ENCODE measurements at places on chromosomes 2 and 18.
A peak's percentile ranks its signal among the peaks of the same experiment; 100 is the strongest.

DNA sequence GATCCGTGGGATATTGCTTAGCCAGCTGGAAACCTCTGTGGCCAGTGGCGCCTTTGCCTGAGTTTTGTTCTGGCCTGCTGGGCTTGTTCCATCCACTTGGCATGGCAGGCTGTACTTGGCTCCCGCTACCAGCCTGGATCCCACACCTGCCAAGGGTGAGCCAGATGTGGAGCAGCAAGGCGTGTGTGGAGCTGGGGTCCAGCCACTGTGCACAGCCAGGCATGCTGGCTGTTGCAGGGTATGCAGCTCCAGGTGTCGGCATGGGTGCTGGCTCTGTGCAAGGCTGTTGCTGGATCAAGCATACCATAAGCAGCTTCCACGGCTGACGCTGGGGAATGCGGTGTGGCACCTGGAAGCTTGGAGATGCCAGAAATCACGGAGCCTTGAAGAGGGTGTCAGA is 34.5 kb downstream of the PTPN4 start:
- no peak for DNase-seq

DNA sequence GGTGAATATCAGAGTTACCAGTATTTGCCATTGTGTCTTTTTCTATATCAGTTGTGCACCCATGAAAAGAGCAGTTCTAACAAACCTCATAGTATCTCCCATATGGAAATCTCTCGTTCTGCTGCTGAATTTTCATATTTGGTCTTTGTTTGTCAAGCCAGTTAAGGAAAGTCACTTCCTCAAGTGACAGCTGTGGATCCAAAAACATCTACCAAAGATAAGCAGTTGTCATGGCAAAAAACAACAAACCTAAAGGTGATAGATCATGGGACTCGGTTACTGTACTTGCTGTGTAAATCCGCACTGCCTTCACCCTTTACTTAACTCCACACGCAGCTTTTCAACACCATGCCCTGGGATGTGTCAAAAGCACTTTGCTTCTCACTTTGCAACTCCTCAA is 17.3 kb downstream of the BMP10 start:
- no peak for DNase-seq

DNA sequence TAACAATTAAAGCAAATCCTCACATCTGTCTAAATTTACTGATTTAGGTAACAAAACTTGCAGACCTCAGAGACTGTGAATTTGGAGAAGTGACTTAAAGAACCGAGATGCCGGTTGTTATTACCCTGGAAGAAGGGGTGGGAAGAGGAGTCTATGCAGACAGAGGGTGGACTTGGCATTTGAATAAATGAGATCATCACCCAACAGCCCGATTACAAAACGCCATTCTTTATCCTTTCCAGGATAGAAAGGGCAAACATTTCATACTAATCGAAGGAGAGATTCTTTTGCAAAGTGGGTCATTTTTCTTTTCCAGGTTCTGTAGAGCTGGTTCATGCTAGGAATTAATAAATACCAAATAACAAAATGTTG is 73.1 kb upstream of the TPO start:
- no peak for DNase-seq

GRCh38 chr2:20635675-20636584 is 15.0 kb downstream of the HS1BP3 start:
- peak; percentile 38 for DNase-seq

- no peak for DNase-seq
These were observed 25.2 kb upstream of the ASB1 start for GRCh38 chr2:238401551-238401950.

- DNase-seq: no peak
These were observed 365.3 kb downstream of the SATB2 start for GRCh38 chr2:199092419-199092818.

- DNase-seq: no peak
These were observed 20.3 kb downstream of the KCNG2 start for GRCh38 chr18:79818036-79818435.

GRCh38 chr18:44246001-44246400 is 434.7 kb upstream of the SETBP1 start:
- no peak for DNase-seq

DNA sequence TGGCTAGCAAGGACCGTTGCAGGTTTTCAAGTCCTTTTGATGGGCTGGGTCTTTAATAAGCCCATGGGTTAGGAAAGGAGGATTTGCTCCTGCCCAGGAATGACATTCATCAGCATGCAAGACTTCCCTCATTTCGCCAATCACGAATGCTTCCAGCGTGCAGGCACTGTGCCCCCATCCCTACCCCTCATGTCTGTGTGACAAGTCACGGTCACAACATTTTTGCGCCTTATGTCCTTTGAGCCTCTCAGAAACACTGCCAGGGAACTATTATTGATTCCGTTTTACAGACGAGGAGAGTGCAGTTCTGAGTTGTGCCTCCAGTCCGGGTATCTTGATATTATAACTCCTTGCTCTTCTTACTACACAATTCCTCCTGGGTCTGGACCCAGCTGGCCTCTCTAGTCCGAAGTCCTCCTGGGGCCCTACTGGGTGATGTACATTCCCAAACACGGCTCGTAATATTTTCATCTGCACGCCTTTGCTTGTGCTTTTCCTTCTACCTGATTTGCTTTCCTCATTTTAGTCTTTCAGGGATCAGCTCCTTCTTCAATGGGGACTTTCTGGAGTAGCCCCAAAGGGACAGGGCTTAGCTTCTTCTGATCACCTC is 101.8 kb upstream of the MYCN start:
- DNase-seq: no peak

DNA sequence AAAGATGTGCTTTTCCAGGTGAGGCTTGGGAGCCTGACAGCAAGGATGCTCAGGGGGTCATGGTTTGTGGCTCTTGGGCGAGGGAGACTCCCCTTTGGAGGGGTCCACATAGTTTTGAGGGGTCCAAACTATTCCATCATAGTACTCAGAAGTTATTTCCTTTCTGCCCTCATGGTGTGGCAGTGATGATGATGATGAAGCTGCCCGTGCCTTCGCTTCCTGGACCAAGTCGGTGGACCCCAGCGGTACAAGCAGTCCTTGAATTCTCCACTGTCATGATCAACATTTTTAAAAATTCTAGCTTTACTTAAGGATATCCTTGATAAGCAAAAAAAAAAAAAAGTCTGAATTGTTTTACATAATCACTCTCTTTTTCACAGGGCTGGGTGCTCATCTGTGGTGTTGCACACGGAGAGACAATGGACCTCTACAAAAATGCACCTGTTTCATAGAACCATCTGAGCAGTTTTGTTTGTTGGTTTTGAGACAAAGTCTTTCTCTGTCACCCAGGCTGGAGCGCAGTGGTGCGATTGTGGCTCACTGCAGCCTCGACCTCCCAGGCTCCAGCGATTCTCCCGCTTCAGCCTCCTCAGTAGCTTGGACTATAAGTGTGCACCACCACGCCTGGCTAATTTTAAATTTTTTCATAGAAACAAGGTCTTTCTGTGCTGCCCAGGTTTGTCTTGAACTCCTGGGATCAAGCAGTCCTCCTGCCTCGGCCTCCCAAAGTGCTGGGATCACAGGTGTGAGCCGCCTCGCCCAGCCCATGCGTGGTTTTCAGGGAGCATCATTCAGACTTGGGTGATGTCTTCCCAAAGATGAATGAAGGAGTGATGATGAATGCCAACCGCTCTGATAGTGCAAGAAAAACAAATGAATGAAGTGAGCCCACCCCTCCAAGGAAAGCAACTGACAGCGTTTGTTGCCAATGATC is 271.4 kb upstream of the HDAC4 start:
- no peak for DNase-seq

GRCh38 chr2:53843595-53843994 is 16.2 kb downstream of the GPR75 start:
- no peak for DNase-seq

- DNase-seq: no peak
These were observed 117.6 kb downstream of the TPGS2 start for GRCh38 chr18:36711014-36711725.

- no peak for DNase-seq
These were observed 329.7 kb upstream of the ZEB2 start for GRCh38 chr2:144849612-144850011.

DNA sequence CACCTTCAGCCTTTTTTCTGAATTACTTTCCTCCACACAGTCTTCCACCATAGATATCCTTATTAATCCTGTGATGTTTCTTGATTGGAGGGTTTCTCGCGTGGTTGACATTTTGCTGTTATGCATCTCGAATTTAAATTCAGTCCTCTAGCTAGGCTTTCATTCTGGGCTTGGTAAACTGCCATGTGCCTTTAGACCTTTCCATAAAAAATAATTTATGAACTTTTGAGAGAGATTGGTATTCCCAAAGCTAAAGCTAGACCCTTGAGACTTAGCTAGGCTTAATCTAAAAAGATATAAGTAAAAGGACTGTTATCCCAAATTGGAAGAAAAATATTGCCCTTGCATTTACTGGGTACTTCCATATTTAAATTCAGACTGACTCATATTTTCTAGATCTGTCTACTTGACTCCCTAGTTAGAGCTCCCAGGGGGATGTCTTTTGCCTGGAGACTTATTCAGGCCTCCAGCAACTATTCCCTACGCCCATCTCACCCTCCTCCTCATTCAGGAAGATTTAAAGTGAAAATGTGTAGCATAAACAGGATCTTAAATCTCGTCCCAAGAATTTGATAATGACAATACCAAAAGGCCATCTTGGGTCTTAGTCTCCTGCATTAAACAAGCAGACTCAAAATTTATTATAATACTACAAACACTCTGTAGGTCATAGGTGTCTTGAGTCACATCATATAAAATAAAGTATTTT is 60.3 kb downstream of the KIAA2012 start:
- DNase-seq: no peak

DNA sequence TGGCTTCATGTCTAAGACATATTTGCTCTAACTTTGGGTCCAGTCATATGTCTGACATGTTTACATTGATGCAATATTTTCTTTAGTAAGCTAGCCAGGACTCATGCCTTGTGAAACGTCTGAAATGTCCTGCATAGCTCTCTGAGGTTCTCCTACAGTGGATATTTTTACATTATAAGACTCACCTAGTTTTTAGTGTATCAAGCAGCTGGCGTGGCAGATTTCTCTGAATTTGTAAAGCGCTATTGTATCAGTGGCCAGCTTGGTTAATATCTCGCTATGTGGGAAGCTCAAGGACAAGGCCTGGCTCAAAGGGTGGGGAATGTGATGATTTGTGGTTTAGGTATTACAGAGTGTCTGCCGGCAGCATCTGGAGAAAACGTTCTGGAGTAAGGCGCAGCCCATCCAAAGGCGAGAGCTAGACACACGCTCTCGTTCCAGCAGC is 164.3 kb downstream of the LTBP1 start:
- no peak for DNase-seq

GRCh38 chr2:22748909-22749308 is 636.1 kb upstream of the KLHL29 start:
- no peak for DNase-seq

DNA sequence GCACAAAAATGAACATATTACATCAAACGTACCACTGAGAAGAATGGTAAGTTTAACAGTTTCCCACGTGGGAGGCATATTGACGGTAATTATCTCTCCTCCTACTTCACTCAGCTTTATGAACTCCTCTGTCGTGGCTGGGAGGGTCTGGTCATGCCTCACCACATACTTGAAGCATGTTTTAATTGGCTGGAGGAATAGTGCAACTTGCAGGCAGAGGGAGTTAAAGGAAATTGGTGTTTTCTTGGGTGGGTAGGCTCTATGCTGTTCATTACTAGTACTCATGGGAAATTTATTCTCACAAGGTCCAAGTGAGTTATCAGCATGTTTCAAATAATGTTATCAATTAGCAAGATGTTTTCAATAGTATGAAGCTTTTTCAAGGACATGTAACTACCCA is 767.0 kb downstream of the PLCL1 start:
- DNase-seq: no peak

DNA sequence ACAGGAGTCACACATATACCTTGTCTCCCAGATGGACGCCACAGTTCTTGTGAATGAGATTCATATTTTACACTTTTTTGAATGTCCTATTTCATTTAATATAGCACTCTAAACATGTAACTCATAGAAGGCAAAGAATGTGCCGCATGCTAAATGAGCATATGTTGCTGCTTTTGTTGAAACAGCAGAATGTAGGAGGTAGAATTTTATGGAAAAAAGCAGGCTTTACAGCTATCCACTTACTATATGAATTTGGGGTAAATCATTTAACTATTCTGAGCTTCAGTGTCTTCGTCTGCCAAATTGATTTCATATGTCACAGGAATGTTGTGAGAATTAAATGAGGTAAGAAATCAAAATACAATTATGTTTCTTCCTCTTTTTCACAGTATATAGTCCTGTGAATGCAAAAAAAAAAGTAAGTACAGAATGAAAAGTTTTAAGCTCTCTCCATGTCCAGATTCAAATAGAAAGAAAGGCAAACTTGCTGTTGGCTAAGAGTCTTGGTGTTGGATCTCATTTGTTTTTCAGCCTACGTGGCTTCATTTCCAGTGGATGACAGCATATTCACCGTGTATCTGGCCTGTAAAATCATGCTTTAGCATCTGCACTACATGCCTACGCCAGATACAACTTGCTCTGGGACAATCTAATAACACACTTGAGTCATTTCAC is 154.7 kb upstream of the CNTNAP5 start:
- no peak for DNase-seq

- DNase-seq: no peak
These were observed 7.9 kb downstream of the PPP3R1 start for GRCh38 chr2:68244456-68244855.

- peak; percentile 6 for DNase-seq
These were observed 888 bp upstream of the TWSG1 start for GRCh38 chr18:9333441-9334328.

GRCh38 chr2:130894326-130894942 is 57.7 kb downstream of the ARHGEF4 start:
- no peak for DNase-seq

DNA sequence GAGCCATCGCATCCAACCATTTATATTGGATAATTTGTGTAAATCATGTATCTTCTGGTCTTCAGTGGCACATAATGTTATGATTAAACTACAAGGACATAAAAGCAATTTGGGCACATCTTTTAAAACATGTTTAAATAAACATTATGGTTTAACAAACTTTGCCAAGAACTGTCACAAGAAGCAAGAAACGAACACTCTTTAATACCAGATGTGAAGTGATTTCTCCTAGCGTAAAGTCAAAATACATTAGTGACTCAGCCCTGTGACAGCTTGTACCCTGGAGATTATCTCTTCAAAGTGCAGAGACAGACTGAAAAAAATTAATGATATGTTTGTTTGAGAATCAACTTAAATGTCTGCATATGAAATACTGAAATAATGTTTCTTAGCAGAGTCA is 39.9 kb downstream of the DSEL start:
- no peak for DNase-seq

GRCh38 chr18:80029690-80030089 is 4.5 kb upstream of the RBFA start:
- DNase-seq: no peak

- no peak for DNase-seq
These were observed 99.3 kb upstream of the FZD5 start for GRCh38 chr2:207868855-207869596.
